ENCODE measurements at places on chromosomes 6 and 20. TPM values are rescaled to one million over a fixed set of nuclear protein-coding genes. Genes with fewer than 3 reads are reported as not detected.

SIRPG gene
- total RNA-seq, result 68.0 TPM

BACH2 gene
- total RNA-seq, result 35.2 TPM

DLK2 gene
- total RNA-seq, result 0.45 TPM

TUBB2B gene
- 0.30 TPM for total RNA-seq

TRIM15 gene
- total RNA-seq, result 0.25 TPM

C20orf204 gene
- total RNA-seq, result 5.3 TPM

NKX2-2 gene
- not detected for total RNA-seq

GLP1R gene
- not detected for total RNA-seq

EDN1 gene
- total RNA-seq, result not detected

CDSN gene
- not detected for total RNA-seq

EGFL8 gene
- total RNA-seq, result 8.7 TPM

KCNK5 gene
- total RNA-seq, result 10.9 TPM

ATP6V1G2 gene
- 1.7 TPM for total RNA-seq

SNX9 gene
- total RNA-seq, result 6.4 TPM

GHRH gene
- not detected for total RNA-seq

BANF2 gene
- not detected for total RNA-seq

SEMG1 gene
- not detected for total RNA-seq

All from T-helper 2 cell treated with Interferon-gamma antibody and Interleukin-4, amounts not matched to agents 100 ng/mL and 5 ng/mL, for 36 hours (primary cell).